DMS79 (cell line): ENCODE measurements at places on chromosomes 4 and X.

GRCh38 chr4:185167234-185167633, 24.2 kb downstream of the SLC25A4 start:
- DNase-seq: no peak

DNA sequence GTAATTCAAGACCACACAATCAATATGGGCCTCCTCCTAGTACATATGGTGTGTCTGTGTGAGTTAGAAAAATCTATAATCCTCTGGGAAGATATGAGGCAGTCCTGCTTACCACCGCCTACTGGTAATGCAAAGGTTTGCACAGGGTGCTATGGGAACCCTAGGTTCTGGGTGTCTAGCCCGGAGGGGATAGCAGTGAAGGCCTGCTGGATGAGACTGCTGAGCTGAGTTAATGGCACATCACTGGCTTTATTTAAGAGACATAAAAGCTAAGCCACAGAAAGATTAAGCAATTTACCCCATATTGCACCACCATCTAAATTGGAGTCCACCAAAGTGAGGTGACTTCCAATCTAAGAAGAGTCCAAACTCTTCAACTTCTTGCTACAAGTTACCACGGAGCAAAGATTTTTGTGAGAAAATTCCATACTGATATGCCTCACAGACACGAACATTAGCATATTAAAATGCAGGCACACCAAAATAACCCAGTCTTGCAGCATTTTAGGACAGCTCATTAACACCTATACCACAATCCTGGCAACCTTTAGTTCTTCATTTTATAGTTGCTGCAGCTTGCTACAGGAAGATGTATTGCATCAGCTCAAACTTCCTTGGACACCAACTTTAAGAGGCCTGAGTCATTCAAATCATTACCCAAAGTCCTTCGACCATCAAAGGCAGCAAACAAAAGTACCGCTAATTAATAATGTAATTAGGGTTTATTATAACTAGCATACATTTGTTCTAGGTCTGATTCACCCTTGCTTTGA, 13.7 kb downstream of the DGKK start:
- no peak for DNase-seq

- DNase-seq: no peak
Measured at GRCh38 chr4:183860731-183861130, 44.4 kb upstream of the STOX2 start.

GRCh38 chr4:17285747-17286146, 226.1 kb downstream of the QDPR start:
- no peak for DNase-seq

DNA sequence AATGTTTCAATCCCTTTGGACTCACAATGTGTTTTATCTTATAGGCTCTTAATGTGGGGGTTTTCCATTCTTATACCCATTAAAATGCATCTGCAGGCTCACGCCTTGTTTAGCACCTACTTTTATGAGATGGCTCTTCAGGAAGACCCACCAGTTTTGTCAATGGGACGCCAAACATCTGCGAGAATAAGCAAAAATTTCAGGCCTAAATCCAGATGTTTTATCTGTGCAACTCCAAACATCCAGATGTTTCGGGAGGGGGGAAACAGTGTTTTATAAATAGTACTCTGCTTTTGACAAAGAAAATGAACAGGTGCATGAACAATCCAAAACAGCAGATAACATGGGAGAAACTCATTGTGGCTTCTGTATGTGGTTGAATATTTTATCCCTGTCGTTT, 342.8 kb downstream of the DHX15 start:
- no peak for DNase-seq

- no peak for DNase-seq
Measured at GRCh38 chrX:47179221-47179927, 14.3 kb upstream of the UBA1 start.

- no peak for DNase-seq
Measured at GRCh38 chr4:88333741-88334405, 44.8 kb upstream of the HERC6 start.
